RWPE1 (cell line): ENCODE measurements at places on chromosomes 1 and 21.
A peak's percentile ranks its signal among the peaks of the same experiment; 100 is the strongest.

DNA sequence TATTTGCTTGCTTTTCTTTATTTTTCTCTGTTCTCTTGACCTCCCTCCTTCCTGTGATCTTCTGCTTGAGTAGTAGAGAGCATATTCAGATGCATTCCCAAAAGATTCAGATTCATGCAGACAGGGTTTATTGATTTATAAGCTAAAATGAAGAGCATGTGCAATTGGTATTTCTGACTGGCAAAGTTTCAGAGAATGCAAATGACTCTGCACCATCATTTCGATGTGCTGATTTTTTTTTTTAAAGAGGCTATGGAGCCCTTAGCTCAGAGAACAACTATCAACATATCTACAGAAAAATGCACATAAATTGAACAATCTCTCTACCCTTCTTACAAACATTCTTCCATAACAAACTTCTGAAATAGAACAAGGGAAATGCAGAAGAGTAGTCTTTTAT is 312.0 kb downstream of the VAV3 start:
- no peak for DNase-seq

DNA sequence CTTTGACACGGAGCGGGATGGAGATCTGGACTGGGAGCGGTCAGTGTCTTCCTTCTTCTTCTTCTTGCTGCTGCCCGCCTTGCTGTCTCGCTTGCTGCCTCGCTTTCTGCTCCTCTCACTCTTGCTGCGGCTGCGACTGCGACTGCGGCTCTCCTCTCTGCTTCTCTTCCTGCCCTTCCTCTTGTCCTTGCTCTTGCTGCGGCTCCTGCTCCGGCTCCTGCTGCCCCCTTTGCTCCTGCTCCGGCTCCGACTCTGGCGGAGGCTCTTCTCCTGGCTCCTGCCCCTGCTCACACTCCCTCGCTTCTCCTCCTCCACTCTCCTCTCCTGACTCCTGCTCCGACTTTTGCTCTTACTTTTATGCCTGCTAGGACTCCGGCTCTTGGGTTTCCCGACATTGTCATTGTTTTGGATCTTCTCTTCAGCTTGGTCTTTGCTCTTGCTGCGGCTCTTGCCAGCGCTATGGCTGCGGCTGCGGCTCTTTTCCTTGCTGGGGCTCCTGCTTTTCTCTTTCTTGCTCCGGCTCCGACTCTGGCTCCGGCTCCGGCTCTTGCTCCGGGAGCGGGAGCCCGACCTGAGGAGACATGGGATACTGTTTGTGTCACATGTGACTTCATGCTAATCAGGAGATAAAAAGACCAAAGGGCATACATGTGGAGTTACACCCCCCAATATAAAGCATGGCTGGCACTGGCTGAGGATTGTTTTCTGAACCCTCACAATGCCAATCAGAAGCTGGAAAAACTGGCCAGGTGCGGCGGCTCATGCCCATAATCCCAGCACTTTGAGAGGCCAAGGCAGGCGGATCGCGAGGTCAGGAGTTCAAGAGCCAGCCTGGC is 25.2 kb upstream of the TMEM200B start:
- DNase-seq = no peak

DNA sequence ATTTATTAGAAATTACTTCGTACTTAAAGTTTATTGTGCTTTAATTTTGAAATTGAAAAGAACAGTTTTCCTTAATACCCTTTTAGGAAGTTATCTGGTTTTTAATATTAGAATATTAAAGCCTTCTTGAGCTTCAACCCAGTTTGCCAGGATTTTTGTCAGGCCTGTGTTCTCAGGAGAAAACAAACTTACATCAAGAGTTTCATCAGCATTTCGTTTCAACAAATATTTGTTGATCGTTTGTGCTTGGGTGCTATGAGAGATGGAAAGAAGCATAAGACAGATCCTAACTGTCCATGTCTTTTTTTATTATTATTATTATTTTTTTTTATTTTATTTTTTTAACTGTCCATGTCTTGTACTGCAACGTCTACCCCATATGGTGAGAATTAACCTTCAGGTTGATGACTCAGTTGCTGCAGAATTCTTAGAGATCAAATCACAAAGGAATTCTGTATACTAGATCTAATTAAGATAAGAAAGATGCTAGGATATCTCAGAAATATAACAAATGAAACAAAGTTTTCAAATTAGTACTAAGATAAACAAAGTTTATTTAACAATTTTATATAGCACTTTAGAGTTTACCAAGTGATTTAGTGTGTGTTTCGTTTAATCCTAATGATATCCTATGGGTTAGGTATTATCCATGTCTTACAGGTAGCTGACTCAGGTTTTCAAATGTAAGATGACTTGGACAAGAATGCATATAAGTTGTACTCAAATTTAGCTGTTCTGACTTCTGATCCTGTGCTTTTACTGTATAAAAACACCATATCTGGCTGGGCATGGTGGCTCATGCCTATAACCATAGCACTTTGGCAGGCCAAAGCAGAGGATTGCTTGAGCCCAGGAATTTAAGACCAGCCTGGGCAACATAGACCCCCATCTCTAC is 14.3 kb downstream of the FBXO28 start:
- DNase-seq = peak; percentile 29

GRCh38 chr1:117335376-117336086 is 31.7 kb upstream of the MAN1A2 start:
- DNase-seq = no peak

DNA sequence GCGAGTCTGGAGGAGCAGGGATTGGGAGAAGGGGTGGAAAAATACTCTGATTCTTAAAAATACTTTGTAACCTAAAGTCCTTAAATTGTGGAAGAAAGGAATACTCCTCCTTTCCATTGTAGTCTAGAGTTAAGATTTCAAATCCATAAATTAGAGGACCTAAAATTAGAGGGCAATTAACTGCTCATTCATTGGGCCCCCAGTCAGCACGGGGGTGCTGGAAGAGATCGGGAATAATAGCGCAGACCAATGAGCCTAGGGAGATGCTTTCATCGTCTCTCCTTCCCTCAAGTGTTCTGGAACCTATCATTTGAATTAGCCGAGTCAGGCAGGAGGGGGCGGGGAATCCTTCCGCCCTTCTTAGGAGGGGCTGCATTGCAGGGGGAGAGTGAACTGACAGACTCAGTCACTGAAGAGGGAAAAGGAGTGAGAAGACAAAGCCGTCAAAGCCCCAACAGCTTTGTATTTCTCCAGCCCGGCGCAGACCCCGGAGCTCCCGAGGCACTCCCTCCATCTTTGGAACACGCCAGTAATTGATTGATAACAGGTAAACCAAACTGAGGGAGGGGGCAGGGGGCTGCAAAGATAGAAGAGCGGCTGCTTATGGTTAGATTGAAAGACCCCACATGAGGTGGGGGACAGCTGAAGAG is at the start of gene MLLT11:
TSS of gene MLLT11 (plus strand) at position 391 of the 650 bp plus-strand sequence. CDS start 6,828 bp downstream, outside the sequence.
- DNase-seq = peak; percentile 62

GRCh38 chr1:203364094-203364801 is 13.3 kb upstream of the FMOD start:
- no peak for DNase-seq

- DNase-seq = peak; percentile 44
Measured at GRCh38 chr21:42381347-42381984, 14.4 kb downstream of the TMPRSS3 start.

- no peak for DNase-seq
Measured at GRCh38 chr1:200893411-200893901, 1.2 kb upstream of the INAVA start.

GRCh38 chr1:18632783-18633421 is 2.3 kb downstream of the PAX7 start:
- no peak for DNase-seq
